ENCODE measurements at places on chromosomes 7 and 10.

- DNase-seq, result no peak
Observed at GRCh38 chr7:45225948-45226335, 68.4 kb downstream of the RAMP3 start.

- no peak for DNase-seq
Observed at GRCh38 chr10:13053794-13054462, 46.0 kb upstream of the OPTN start.

- DNase-seq, result peak; percentile 21
Observed at GRCh38 chr7:45267262-45267661, 109.7 kb downstream of the RAMP3 start.

DNA sequence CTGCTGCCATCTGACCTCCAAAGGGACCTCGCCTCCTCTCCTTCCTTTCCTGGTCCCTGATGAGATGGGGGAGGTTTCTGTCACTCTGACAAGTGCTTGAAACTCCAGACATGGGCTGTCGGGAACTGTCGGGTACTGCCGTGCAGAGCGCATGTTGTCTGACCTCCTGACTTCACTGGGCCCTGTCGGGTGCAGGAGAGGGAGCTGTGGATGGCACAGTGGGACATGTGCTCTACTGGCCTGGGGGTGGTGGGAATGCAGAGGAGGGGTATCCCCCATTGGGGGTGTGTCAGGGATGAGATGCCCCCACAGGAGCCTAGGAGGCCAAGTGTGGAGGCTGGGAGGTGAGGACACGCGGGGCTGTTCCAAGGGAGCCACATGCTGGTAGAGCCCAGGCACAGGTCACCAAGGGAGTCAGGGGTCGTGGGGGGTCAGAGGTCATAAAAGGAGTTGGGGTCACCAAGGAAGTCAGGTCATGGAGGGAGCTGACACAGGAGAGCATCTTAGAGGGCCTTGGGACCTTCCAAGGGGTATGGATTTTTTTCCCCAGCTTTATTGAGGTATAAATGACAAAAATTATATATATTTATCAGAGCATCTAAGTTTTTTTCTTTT is 30.9 kb downstream of the TMEM120A start:
- DNase-seq, result no peak

GRCh38 chr7:135731-136645 is 56.4 kb upstream of the FAM20C start:
- DNase-seq, result no peak

DNA sequence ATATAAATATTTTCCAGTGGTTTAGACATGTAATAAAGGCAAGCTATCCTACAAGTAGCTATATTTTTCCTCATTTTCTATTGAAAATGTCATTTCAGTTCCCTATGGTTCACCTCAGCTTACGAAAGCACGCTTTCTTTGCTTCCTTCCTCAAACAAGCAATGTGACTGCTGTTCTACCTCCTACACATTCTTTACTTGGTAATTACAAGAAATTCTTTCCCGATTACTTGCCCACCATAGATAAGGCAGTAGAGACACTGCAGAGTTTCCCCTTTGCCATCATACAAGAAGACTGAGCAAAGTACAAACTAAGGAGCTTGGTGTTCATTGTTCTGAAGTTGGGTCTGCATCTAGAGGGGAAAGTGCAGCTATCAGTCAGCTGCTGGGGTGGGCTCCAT is 249.4 kb downstream of the CRPPA start:
- no peak for DNase-seq

DNA sequence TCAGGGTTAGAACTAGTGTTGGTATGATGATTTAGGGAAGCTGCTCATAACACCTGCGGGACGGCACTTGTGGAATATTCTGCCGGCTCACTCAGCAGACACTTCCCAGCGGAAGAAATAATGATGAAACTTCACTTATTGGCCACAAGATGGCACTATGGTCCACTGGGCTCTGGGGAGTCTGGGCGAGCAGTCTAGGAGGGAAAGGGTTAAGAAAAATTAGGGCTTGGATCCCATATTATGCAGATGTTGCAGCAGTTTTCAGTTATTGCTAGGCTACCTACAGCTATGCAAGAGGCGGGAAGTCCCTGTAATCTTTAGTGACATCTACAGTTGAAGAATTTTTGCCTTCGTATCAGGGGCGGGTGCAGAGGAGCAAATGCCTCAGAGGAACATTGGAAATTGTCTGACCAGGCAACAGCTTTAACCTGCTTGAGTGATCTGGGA is 238.7 kb upstream of the PRSS58 start:
- DNase-seq, result peak; percentile 46

GRCh38 chr7:147670759-147671158 is 919.8 kb upstream of the C7orf33 start:
- DNase-seq, result no peak

GRCh38 chr7:135189961-135190360 is 19.5 kb upstream of the CYREN start:
- no peak for DNase-seq

GRCh38 chr10:86661161-86662025 is 6.9 kb upstream of the LDB3 start:
- DNase-seq, result no peak

GRCh38 chr10:67852761-67853160 is 14.8 kb upstream of the DNAJC12 start:
- no peak for DNase-seq

DNA sequence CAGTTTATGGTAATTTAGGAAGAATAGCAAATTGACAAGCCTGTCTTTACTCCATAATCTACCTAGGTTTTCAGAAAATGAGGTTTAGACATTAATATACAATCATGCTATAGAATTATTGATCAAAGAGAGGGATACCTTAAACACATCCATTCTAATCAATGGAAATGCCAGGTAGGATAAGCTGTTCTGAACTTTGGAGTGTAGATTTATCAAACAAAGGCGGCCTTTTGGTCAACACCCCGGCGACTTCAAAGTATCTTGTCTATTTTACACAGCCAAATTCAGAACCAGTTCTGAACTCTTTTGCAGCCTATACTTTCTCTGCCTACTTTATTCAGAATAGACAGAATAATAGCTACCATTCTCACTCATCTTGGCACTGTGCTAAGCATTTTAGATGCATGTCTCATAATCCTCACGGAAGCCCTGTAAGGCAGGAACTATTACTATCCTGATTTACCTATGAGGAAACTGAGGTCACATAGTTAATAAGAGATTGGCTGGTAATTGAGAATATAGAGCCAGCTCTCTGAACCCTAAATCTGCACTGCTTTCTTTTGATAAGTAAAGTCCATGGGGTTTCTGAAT is 641.9 kb upstream of the LRRTM3 start:
- no peak for DNase-seq

DNA sequence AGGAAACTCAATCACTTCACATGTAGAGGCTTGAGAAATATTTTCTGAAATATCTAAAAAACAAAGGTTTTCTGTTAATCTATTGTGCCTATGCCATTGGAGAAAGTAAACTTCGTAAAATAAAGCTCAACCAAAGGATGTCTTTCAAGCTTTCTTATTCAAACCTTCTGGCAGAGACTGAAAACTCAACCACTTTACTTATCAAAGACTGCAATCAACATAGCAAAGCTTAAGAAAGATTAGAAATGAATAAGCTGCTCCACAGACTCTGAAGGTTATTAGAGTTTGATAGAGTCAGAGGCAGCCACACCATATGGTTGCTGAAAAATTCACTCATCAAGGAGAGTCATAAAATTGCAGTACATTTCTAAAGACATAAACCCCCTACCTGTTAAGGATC is 245.8 kb upstream of the MEOX2 start:
- DNase-seq, result no peak

DNA sequence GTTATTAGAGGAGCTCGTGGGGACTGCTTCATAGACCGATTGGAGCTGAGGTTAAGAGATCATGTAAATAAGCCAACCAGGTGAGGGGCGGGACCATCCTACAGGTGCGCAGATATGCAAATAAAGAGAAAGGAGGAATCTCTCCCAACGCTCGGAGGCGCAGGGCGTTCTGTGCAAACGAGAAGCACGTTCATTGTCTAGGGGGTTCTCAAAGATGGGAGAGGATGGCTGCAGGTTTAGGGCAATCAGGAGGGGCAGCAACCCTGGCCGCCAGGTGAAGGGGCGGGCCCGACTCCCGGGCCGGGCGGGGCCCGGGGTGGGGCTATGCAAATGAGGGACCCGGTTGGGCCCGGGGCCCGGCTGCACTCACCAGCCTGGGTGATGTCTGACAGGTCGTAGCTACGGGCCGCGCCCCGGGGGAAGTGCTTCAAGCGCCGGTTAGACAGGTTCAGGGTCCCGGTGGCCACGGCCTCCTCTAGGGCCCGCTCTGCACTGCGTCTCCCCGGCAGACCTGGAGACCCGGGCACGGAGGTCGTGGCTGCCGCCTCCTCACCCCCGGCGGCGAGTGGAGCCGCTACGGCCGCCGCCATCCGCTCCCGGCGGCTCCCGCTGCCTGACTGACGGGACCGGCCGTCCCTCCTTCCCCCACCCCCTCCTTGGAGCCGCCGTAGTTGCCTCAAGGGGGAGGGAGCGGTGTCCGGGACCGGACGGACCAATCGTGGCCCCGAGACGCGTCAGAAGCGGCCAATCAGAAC is at the start of gene LRCH4:
TSS of gene LRCH4 (minus strand) at position 619 of the 755 bp plus-strand sequence. CDS start at position 590, 29 bp downstream.
- DNase-seq, result peak; percentile 46

- no peak for DNase-seq
Observed at GRCh38 chr10:112369495-112370423, 4.2 kb upstream of the ACSL5 start.

- DNase-seq, result no peak
Observed at GRCh38 chr10:127948791-127949190, 41.9 kb downstream of the PTPRE start.

GRCh38 chr7:16989811-16990413 is 108.1 kb upstream of the AGR3 start:
- DNase-seq, result no peak

GRCh38 chr10:71255550-71255807 is 43.1 kb downstream of the UNC5B start:
- no peak for DNase-seq

GRCh38 chr7:70529914-70530585 is 601.9 kb upstream of the GALNT17 start:
- DNase-seq, result no peak

- no peak for DNase-seq
Observed at GRCh38 chr10:4057021-4057420, 272.0 kb upstream of the KLF6 start.

DNA sequence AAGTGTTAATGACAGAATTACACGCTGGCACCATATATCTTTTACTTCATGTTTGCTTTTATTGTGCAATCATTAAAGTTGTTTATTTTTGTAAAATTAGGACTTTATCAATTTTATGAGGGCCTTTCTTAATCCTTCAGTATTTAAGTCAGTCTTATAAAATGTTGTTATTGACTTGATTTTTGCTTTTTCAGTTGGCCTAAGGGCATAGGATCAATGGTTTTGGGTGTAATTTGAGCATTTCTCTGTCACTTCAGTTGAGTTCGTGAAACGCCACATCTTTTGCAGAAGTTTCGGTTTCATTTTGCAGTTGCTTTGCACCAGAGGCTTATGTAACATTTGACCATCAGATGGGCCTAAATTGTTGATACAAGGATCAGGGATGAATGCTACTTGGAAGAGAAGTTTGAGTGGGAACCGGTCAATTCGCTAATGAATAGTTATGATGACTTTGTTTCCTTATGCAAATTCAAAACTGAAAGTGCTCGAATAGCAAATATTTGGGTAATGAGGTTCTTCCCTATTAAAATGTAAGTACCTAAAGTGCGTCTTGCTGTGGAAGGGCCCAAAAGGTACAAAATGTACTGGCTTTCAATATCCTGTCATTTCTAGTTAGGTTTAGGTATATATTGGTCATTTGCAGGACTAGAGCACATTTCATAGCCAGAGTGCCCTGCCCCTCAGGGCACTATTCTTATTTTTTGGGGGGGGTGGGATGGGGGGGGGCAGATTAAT is 340.9 kb downstream of the LRMDA start:
- peak; percentile 28 for DNase-seq

DNA sequence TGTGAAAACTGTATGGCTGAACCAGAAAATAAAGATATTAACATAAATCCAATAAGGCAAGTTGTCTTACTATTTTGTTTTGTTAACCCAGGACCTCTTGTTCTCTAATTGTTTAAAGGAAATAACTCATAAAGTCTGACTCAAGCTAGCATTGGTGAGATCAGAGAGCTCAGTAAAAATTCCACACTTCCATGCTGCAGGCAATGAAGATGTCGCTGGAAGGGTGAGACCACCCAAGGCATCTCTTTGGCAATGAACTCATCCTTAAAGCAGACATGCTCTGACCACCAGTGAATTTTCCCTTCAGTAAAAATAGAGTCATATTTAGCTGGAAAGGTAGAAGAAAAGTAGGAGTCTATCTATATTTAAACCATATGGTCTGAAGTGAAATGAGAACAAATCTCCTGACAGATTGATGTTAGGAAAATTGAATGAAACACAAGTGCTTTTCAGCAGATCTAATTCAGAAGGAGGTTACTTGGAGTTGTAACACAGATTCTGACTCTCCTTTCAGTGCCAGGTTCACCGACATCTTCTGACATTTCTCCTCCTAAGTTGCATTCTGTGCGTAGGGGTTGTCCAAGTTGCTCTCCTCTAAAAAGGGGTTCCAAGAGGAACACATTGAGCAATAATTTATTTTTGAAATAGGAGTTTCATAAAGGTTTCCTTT is 32.8 kb upstream of the VIPR2 start:
- DNase-seq, result no peak

DNA sequence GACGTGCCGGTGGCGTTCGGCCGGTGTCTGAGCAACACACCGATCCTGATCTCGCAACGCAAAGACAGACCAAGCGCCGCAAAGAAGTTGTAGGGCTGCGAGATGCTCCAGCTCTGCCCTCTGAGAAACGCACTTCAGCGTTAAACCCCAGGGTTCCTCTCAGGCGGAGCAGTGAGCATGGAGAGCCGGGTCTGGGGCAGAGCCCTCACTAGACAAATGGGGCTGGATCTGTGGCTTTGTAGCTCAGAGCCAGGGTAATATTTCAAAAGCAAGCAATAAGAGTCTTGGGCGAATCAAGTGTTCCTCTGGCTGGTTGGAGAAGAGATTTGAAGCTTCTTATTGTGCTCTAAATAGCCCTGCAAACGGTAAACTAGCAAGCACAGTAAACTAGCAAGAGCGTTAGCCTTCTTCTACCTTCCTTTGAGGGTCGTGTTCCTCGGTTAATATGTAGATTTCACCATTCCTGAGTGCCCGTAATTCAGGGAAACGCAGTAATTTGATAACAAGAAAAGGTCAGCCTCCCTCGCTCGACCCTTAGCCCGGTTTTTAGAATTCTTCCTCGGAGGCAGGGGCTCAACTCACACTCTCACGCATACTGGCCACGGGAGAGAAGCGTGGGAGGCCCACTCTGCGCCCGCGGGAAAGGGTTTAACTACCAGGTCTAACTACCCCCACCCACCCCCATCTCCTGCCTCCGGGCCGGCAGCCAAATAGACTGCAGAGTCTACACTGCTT is 6.7 kb downstream of the SKAP2 start:
- peak; percentile 77 for DNase-seq

Data from ACHN (cell line).